ENCODE measurements at places on chromosomes 11 and 22.

- DNase-seq, result no peak
These were observed 38.3 kb upstream of the MYH9 start for GRCh38 chr22:36425977-36426523.

DNA sequence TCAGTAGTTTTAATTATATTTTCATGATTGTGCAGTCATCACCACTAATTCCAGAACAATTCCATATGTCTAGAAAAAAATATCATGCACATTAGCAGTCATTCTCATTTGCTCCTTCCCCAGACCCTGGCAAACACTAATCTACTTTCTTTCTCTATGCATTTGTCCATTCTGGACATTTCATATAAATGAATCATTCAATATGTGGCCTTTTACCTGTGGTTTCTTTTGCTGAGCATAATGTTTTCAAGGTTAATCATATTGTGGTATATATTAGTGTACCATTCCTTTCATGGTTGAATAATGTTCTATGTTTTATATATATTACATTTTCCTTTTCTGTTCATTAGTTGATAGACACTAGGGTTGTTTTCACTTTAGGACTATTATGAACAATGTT lies 811.1 kb upstream of the RAG2 start:
- no peak for DNase-seq

DNA sequence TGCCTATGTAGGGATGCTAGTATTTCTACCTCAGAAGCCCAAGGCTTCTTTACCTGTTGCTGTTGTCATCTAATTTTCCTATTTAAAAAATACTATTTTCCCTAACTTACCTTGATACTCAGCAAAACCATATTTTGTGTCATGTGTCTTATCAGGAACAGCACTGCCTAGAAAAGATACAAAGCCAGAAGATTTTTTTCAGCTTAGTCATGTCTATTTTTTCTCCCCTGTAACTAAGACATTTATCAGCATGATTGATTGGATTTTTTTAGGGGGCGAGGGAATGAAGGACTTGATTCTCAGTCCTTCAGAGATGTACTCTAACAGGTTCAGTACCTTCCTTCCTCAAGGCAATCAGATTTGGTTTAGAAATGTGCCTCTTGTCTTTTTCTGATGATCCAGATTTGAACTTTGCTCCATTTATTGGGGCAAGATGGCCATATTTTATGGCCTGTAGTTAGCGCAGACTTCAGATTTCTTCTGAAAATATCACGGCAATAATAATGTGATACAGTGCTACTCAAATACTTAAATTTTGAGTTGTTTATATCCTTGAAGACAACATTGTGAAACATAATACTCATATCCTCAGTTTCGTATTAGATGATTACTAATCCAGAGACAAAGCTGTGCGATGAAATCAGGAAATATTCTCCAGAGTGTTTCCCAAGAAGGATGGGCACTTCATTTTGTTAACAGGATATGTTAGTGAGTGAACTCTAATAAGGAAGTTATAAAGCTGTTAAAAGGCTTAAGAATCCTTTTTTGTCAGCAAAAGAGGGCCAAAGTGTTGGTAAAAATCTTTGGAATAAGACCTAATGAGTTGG lies 3.8 kb upstream of the PIK3IP1 start:
- DNase-seq, result no peak

- DNase-seq, result no peak
These were observed 448.5 kb downstream of the SOX6 start for GRCh38 chr11:15907806-15908205.

GRCh38 chr11:96214777-96215109 lies 128.3 kb downstream of the MAML2 start:
- DNase-seq, result no peak

- no peak for DNase-seq
These were observed 50.7 kb upstream of the CD44 start for GRCh38 chr11:35088226-35088625.

GRCh38 chr11:88249706-88250105 lies 74.5 kb upstream of the RAB38 start:
- DNase-seq, result no peak
